Right cardiac atrium (tissue), 5 donors: ENCODE measurements at places on chromosomes 2 and 18.

DNA sequence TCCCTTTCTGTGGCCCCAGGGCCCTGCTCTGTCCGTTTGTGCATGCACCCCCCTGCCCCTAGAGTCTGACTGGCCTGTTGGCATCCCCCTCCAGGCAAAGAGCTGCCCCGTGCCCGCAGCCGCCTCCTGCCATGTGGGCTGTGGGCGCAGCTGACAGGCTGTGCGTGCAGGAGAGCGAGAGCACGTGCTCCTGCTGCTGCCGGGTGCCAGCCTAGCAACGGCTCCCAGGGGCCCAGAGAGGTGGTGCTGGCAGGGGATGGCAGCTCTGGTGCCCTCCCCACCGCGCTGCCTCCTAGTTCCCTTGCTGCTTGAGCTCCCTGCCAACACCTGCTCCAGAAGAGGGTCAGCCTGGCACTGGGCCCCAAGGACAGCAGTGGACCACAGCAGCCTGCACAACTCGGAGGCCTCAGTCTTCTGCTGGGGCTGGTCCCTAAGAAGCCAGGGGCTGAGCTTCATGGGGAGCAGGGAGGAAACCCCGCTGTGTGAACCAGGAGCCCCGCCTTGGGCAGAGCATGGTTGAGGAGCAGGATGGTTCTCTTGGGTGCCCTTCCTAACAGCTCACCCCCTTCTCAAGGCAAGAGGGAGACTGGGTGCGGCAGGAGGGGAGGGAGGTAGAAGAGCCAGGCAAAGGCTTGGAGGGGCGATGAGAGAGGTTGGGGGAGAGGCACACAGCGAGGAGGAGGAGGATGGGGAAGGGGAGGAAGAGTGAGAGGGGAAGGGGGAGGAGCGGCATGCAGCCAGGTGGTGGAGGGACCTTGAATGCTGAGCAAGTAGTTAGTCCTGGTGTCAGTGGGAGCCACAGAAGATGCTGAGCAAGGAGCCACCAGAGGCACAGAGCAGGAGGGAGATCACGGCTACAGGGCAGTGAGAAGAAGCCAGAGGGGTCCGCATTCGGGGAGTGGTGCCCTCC, 23.8 kb upstream of the PTMA start:
- DNase-seq = peak; percentile 88

DNA sequence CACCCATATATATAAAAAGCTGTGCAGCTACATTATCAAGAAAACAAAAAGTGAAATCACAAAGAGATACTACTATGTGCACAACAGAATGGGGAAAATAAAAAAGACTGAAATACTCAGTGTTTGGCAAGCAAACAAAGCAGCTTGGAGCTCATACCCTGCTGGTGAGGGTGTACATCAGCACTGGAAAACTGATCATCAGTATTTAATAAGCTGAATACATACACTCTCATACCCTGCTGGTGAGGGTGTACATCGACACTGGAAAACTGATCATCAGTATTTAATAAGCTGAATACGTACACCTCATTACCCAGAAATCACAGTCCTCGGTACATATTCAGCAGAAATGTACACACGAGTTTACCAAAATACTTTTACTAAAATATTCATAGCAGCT, 220.8 kb downstream of the SPP2 start:
- DNase-seq = no peak

- peak; percentile 96 for DNase-seq
Measured at GRCh38 chr2:102050854-102051391, 59.2 kb downstream of the IL1R2 start.

DNA sequence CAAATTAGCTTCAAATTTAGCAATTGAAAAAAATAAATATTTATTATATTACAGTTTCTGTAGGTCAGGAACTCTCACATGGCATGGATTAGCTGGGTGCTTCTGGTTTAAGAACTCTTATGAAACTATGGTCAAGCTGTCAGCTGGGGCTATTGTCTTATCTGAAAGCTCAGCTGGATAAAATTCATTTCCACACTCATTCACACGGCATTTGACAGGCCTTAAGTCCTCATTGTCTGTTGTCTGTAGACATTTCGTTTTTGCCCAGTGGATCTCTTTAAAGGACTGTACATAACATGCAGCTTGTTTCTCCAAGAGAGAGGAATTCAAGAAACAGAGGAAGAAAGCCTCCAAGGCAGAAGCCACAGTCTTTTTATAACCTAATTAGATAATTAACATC, 1556.8 kb upstream of the SLC39A10 start:
- no peak for DNase-seq

- no peak for DNase-seq
Measured at GRCh38 chr18:28045176-28045810, 131.6 kb downstream of the CDH2 start.

GRCh38 chr2:156837635-156838370, 401.6 kb downstream of the GPD2 start:
- DNase-seq = no peak

GRCh38 chr2:234954551-234954992, 2.8 kb downstream of the SH3BP4 start:
- no peak for DNase-seq

GRCh38 chr18:57802213-57803102, 657 bp downstream of the ATP8B1 start:
- DNase-seq = no peak

DNA sequence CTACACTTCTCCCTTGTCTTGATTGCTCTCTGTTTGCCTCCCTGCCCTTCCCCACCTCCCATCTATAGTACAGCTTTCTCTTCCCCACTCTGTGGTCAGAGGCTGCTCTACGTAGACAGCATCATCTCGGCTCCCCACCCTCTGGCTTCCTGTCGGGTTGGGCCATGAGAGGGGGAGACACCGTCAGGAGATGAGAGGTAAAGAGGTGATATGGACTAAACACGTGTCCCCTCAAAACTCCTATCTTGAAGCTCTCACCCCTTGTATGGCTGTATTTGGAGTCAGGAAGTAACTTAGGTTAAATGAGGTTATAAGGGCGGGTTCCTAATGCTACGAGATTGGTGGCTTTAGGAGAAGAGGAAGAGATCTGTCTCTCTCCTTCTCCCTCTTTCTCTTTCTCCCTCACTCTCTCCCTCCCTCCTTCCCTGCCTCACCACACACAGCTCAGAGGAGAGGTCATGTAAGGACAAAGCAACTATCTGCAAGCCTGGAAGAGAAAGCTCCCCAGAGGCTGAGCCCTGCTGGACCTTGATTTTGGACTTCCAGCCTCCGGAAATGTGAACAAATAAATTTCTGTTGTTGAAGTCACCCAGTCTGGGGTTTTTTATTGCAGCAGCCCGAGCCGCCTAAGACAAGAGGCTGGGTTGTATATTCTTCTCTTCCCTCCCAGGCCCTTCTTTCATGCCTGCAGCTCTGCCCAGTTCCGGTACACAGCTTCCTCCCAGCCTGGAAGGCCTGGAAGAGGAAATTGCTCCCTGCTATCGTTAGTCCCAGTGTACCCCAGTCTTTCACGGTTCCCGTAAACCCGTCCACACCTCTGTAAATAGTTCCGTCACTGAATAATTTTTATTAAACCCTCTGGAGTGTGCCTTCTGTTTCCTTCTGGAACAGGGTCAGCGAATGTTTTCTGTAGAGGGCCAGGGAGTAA, 138.0 kb downstream of the AKAIN1 start:
- DNase-seq = no peak

- no peak for DNase-seq
Measured at GRCh38 chr2:101096619-101097142, 54.5 kb downstream of the TBC1D8 start.

DNA sequence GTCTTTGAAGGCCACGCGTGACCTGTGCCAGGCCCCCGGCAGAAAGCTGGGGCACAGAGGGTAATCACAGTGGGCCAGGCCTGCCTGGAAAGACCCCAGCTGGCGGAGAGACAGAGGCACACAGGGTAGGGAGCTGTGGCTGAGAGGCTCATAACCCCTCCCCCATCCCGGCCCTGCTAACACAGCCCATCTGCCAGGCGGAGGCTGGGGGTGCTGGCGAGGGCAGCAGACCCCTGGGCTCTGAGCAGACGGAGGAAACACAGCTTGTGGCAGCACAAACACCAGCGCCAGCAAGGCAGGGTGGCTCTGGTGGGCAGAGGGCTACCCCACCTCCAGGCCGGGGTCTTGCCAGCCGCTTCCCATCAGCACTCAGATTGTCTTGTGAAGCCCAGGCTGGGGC, 19.0 kb downstream of the HS6ST1 start:
- DNase-seq = peak; percentile 9

DNA sequence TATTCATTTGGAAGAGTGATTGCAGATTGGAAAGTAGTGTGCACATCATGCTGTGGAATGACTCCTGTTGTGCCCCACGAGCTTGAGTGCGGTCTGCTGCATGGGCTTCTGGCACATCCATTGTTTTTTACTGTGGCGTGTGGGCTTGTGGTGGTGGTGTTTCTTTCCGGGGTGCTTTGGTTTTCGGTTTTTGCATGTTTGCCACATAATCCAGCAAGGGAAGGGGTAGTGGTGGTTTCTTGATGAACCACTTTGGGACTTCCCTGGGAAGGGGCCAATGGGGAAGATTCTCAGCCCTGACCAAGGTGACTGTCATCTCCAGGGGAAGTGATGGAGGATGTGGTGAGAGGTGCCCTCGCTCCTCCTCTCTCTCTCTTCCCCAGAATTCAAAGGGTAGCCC, 57.0 kb downstream of the COA5 start:
- DNase-seq = no peak

- no peak for DNase-seq
Measured at GRCh38 chr2:173555833-173556232, 201.2 kb downstream of the CDCA7 start.

- DNase-seq = peak; percentile 60
Measured at GRCh38 chr2:191566344-191566743, 111.6 kb upstream of the NABP1 start.

DNA sequence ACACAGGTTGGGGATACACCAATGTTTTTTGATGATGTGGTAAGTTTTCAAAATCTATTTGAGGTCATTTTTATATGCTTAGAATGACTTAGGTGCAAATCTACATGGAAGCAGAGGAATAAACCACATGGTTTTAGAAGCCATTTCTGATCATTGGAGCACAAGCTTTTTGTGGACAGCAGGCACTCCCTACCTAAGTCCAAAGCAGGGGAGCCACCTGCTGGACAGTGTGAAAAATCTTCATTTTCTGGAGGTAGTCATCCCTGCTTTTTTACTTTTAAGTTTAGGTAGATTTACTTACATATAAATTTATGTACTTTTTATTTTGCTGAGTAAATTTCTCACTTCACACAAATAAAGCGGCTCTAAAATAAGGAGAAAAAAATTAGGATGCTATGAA, 323.2 kb downstream of the PLCL1 start:
- DNase-seq = peak; percentile 53

DNA sequence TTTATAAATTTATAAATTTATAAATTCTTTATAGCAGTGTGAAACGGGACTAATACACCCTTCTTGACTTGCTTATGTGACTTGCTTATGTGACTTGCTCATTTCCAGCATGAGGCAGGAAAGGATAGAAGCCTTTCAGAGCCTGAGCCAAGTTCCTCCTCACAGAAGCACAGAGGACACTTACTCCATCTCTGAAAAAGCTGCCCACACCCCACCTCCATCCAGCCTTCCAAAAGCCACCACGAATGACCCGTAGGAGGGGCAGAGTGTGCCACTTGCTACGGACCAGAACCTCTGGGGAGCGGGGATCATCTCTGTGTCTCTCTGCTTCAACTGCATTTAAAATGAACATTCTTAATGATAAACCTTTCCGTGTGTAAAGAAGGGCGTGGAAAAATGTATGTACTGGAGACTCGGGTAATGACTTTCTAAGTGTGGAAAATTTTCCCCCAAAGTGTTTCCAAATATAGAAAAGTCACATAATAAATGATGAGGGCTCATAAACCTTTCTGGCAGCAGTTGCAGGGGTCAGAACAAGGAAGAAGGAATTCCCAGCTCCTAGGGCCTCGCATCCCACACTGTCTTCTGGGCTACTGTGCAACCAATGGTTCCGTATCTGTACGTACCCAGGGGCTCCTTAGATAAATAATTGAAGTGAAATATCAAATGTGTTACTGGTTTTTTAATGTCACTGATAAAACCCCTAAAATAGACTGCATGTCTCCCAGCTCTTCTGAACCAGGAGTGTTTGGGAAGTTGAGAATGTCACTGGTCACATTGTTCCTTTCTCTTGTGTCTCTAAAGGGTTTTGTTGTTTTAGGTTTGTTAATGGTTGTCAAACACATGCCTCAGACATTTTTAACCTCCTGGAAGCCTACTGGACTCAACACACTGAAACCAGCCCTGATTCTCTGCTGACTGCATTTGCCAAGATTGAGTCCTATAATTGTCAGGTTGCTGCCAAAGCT, 104.5 kb upstream of the LTBP1 start:
- DNase-seq = no peak

GRCh38 chr2:235561450-235561849, 67.6 kb downstream of the AGAP1 start:
- no peak for DNase-seq

DNA sequence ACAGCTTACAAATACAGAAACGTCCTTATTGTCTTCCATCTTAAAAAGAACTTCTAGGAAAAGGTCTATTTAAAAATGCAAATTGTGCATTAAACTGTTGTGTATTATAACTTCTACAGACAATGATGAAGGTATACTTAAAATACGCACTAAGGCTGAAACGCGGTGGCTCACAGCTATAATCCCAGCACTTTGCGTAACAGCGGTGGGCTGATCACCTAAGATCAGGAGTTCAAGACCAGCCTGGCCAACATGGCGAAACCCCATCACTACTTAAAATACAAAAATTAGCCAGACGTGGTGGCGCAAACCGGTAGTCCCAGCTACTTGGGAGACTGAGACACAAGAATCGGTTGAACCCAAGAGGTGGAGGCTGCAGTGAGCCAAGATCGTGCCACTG, 4.9 kb downstream of the CUL3 start:
- DNase-seq = no peak

- no peak for DNase-seq
Measured at GRCh38 chr18:69691008-69691760, 256.5 kb downstream of the CD226 start.

DNA sequence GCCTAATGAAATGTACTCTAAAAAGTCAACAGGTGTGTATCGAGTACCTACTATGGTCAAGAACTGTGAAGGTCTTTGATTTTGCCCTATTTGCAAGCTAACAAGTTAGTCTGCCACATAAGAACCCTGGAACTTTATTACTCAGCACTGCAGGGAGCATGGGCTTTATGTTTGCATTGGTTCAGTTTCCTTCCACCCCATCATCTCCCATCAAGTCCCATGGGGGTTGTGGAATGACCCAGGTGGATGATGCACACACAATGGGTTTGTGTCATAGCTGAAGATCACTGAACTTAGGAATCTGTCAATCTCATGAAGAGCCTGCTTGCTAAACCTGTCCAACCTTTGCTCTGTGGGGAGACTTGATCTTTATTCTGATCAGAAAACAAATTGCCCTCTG, 265.5 kb downstream of the RPRM start:
- DNase-seq = no peak

GRCh38 chr2:62423235-62423634, 82.8 kb downstream of the TMEM17 start:
- DNase-seq = no peak
